Activated T-cell treated with anti-CD3 and anti-CD28 coated beads, Interleukin-2, amount 50 U/mL, for 1 hour (primary cell): ENCODE measurements at places on chromosomes 6 and 20.

DNA sequence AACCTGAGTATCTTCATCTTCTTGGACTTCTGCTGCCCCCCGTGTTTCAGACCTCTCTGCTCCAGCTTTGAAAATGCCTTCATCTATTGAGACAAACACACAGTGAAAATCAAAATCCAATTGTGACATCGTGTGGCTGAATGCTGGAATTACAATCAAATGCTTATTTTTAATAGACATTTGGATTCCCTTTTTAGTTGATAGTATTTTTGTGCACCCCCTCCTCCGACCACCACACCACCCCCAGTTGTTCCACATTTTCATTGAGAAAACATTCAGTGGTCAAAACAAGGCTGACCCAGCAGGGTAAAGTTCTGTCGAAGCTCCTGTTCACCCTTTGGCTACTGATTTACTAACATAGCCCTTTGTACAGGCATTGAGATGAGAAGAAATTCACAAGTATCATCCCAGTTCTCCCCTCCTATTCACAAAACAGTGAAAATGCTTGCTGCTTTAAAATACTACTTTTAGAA, 79.0 kb downstream of the NRSN1 start:
- DNase-seq: no peak

GRCh38 chr20:31833130-31833930, 12.1 kb downstream of the FOXS1 start:
- peak; percentile 67 for DNase-seq

GRCh38 chr6:137489046-137490005, 4.9 kb downstream of the OLIG3 start:
- DNase-seq: no peak

DNA sequence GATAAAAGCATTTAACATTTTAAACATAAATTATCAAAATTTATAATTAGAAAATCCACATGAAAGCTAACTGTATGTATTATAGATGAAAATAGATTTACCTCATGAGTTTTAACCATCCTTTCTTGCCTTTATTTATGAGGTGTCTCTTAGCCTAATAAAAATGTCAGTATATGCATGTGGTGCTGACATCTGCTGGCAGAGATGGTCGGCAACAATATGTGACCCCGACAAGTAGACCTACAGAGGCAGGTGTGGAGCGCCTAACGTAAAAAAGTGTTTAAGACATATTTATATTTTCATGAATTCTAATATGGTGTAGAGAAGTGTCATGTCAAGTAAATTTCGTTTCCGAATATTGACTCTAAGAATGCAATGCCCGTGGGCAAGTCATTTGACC, 149.0 kb upstream of the FUT9 start:
- DNase-seq: no peak

DNA sequence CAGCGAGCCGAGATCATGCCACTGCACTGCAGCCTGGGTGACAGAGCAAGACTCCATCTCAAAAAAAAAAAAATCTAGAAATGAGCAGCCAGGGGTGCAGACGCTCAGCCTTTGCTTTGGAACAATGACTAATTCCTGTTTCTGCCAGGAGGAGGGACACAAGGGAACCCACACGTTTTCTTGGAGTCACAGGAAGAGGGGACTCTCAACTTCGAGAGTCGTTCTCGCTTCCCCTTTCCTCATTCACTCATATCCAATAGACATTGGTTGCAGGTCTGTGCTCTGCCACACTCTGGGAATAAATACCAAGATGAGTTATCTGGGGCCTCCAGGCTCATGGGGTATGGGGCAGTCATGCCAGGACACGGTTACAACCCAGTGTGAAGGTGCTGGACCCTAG, 91.5 kb upstream of the RREB1 start:
- no peak for DNase-seq

DNA sequence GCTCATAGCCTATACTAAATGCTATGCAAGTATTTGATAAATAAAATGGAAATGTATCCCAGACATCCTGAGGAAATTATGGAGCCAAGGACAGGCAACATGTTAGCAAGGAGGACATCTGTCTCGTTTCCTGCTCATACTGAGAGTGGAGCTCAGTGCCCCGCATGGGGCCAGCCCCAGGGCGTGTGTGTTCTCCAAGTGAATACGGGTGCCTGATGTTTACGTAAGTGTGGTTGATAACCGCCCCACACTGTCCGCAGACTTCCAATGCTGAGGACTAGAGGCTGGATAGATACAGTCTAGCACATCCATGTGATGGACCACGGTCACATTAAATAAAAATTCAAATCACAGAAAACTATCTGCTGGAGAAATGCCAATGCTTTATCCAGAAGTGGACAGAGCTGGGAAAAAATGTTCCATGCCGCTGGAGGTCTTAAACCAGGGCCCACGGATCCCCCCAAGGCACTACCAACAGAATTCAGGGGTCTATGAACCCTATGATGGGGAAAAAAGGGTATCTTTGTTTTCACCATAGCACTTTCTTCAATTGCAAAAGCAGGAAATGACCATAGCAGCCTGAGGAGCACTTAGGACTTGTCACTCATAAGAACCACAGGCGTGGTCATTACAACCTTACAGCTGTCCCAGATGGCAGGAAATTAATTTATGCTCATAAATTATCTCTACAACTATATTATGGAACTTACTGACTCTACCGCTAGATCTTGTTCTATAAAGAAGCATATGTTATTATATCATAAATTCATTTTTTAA, 24.9 kb downstream of the TGM2 start:
- DNase-seq: no peak

- no peak for DNase-seq
Observed at GRCh38 chr6:2063547-2063946, 181.9 kb downstream of the GMDS start.

- no peak for DNase-seq
Observed at GRCh38 chr20:50885068-50885467, 46.2 kb downstream of the ADNP start.

DNA sequence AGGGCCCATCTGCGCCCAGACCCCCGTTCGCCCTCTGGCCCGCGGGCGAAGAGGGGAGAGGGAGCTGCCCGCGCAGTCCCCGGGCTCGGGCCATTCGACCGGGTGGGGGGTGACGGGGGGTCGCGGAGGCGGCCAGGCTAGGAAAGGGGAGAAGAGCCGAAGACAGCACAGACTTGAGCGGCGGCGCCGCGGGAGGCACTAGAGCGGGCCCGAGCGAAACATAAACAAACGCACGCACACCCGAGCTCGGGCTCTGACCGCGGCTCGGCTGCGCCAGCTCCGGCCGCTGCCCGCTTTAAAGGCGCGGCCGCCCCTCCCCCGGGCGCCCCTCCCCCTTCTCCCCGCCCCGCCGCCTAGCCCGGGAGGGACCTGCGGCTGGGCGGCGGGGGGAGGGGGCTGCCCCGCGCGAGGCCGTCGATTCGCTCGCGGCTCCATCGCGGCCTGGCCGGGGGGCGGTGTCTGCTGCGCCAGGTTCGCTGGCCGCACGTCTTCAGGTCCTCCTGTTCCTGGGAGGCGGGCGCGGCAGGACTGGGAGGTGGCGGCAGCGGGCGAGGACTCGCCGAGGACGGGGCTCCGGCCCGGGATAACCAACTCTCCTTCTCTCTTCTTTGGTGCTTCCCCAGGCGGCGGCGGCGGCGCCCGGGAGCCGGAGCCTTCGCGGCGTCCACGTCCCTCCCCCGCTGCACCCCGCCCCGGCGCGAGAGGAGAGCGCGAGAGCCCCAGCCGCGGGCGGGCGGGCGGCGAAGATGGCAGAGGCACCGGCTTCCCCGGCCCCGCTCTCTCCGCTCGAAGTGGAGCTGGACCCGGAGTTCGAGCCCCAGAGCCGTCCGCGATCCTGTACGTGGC, at the start of gene FOXO3:
TSS of gene FOXO3 (plus strand) at position 455 of the 846 bp plus-strand sequence. CDS start at position 747, 292 bp downstream.
- DNase-seq: peak; percentile 72

DNA sequence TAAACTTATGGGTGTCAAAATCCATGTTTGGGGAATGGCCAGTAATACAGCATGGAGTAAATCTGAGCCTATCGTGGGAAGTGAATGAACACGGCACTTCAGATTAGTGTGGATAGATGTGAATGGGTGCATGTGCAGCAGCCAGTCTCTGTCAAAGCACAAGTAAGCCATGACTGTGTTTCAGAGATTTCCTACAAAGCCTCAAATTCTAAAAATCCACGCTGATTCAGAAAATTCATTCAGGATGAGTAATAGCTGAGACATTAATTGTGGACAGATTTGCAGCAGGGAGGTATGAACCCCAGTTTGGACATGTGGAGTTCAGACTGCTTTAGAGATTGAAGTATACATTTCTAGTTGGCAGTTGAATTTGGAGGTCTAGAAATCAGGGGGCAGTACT, 115.1 kb downstream of the QKI start:
- DNase-seq: no peak

GRCh38 chr6:30172681-30173080, 9.3 kb downstream of the TRIM15 start:
- DNase-seq: no peak

GRCh38 chr6:36227379-36228228, 31.1 kb downstream of the BRPF3 start:
- DNase-seq: no peak

GRCh38 chr20:50674138-50674825, 17.1 kb downstream of the RIPOR3 start:
- DNase-seq: no peak

DNA sequence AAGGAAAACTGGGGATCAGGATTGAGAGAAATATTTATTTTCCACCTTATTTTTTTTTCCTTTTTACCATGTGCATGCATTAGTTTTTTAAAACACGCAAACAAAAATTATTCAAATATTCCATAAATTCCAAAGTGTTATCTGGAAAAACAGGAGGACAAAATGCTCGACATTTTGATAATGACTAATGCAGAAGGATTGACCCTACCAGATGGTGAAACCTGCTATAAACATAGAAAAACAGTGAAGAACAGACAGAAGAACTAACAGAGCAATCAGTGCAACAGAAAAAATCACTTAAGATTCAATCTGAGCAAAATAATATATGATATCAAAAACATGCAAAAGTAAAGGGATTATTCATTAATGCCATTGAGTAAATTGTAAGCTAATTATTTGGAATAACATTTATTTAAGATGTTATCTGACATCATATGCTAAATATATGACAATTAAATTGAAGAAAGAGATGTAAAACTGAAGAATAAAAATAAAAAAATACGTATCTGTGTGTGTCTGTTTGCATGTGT, 218.4 kb downstream of the LMBRD1 start:
- DNase-seq: no peak

GRCh38 chr20:437787-438486, 24.4 kb downstream of the TBC1D20 start:
- no peak for DNase-seq

GRCh38 chr20:41175201-41175651, 37.9 kb downstream of the PLCG1 start:
- no peak for DNase-seq

- no peak for DNase-seq
Observed at GRCh38 chr6:95676011-95676628, 98.8 kb downstream of the MANEA start.

GRCh38 chr6:90343576-90343975, 46.9 kb upstream of the BACH2 start:
- DNase-seq: no peak
